Uterus (tissue), 4 donors: ENCODE measurements at places on chromosomes 2 and 18.

DNA sequence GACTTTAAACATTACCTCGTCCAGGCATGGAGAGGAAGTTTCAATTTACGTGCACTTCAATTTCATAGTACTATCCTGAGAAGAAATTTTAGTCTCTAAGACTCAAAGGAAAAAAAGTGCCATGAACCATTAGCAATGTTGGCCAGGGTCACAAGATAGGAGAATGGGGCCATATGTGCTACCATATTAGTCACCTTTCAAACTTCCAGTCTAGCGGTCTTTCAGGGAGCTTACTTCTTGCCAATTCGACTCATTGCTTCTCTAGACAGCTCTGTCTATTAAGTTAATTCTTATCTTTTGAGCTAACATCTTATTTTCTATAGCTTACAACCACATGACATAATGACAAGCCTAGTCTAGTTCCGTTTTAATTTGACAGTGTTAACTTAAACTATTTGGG, 129.1 kb downstream of the ANKRD44 start:
- no peak for DNase-seq

GRCh38 chr2:218291318-218292047, 820 bp downstream of the TMBIM1 start:
- no peak for DNase-seq

DNA sequence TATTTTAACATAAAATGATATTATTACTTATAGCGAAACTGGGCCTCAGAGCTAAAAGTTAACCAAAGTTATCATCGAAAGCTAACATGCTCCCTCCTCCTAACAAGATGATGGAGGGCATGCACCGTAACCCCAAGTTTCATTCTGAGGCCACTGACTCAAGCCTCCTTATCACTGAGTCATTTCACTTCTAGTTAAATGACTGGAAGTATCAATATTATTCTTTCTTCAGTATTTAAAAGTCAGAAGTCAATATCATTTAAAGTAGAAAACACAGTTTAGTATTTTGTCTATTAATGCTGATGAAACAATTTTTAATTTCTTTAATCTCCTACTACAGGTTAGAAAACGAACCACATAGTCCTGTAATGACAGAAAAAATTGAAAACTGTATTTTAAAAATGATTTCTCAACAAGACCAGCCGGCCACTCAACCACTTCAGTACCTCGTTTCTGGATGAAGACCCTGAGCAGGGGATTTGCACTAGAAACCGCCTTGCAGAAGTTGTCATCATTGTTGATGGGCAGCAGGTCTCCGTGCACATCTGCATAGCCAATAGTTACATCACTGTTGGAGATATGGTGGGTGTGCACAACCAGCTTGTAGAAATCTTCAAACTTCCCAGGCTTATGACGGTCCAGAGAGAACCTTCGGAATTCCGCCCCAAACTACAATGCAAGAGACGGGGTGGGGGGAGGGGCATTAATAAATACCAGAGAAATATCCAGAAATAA, 44.9 kb downstream of the PARD6G start:
- no peak for DNase-seq

GRCh38 chr2:182822733-182823132, 43.7 kb downstream of the FRZB start:
- no peak for DNase-seq

DNA sequence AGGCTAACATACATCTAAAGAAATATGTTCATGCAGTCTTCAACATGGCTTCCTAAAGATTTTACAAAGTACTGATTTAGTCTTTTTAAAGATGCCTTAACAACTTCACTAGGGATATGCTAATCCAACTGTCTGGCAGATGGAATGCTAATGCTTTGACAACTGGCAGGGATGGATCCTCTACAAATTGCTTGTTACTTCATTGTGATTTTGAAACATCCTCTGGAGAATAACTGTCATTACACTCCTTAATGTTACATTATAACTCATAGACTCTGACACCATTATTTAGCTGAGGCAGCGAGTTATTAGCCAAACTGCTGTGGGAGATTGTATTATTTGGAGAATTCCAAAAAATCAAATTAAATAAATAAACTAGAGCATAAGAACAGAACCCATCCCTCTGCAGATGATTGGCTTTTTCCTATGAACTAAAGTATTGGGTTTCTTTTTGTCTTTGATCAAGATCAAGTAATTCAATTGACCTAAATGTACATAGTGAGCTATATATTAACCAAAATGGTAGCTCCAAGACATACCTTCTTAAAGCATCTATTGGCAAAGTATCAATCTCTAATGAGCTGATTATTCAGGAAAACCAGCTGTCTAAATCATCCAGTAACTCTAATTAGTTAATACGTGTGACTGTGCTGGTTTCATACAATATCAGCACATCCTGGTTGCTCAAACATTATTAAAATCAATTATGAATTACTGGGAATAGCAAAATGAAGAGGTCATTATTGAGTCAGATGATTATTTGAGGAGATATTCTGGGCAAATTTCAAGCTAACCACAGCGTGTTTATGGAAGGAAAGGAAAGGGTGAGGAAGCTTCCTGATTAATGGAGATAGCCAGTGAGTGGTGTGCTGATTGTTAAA, 321.3 kb upstream of the TFPI start:
- DNase-seq: no peak

DNA sequence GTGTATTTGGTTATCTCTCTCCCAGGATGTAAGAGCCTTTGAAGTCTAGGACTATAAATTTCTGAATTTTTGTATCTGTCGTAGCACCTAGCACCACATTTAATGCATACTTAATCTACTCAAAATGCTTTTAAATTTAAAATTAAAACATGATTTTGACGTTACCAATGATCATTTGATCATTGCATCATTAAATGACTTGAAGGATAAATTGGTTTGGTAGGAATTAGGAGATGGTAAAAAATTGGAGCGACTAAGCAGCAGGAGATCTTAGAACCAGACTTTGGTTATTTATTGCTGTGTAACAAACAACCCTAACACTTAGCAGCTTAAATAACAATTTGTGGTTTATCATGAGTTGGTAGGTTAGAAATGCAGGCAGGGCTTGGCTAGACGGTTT, 84.9 kb downstream of the MYO3B start:
- DNase-seq: no peak

GRCh38 chr2:16640001-16640700, 25.5 kb downstream of the CYRIA start:
- no peak for DNase-seq

GRCh38 chr18:34514238-34514637, 195.9 kb upstream of the DTNA start:
- DNase-seq: no peak

DNA sequence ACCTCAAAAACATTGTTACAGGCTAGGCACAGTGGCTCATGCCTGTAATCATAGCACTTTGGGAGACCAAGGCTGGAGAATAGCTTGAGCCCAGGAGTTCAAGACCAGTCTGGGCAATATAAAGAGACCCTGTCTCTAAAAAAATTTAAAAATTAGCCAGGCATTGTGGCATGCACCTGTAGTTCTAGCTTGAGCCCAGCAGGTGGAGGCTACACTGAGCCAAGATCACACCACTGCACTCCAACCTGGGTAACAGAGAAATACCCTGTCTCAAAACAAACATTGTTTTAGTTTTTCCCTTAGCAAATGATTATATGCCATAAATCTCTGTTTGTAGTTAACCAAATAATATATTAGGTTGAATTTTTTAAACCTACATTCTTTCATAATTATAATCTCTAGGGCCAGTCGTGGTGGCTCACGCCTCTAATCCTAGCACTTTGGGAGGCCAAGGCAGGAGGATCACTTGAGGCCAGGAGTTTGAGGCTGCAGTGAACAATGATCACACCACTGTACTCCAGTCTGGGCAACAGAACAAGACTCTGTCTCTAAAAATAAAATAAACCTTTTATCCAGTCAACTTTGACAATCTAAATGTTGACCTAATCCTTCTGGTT, 13.3 kb upstream of the CYP20A1 start:
- DNase-seq: no peak

- DNase-seq: no peak
Observed at GRCh38 chr2:16204886-16205620, 264.7 kb downstream of the MYCN start.

- no peak for DNase-seq
Observed at GRCh38 chr2:98036349-98037000, 40.7 kb upstream of the TMEM131 start.

GRCh38 chr18:55856229-55856628, 268.2 kb upstream of the TCF4 start:
- no peak for DNase-seq

DNA sequence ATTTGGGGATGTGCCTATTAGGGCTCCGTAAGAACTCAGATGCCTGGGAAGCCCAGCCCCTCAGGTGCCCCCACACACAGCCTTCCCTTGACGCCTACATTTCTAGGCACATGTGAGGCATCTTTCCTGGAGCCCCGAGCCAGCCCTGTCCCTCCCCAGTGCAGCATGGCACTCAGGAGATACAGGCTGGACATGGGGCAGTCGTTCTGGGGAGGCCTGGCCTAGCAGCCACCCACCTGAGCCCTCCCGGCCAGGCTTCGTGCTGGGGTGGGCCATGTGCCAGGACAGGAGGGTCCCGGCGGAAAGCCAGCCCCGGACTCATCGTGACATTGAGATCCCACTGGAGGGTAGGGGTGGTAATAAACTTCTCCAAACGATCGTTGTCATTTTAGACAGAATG, 15.2 kb downstream of the BOK start:
- DNase-seq: no peak

DNA sequence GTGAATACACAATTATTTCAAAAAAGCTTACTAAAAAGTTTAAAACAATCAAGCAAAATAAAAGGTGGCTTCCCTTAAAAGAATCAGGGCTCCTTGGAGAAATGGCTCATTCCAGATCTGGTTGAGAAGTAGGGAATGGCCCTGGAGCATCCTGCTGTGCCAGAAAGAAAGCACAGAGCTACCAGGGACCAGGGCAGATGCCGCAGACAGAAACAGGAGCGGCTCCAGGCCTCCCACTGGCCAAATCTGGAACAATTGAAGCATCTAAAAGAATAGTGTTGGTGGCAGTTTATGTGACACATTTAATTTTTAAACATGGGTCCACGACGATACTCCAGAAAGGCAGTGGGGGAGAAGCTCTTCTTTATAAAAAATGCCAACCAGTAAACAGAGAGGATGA, 75.5 kb downstream of the GBX2 start:
- DNase-seq: no peak

DNA sequence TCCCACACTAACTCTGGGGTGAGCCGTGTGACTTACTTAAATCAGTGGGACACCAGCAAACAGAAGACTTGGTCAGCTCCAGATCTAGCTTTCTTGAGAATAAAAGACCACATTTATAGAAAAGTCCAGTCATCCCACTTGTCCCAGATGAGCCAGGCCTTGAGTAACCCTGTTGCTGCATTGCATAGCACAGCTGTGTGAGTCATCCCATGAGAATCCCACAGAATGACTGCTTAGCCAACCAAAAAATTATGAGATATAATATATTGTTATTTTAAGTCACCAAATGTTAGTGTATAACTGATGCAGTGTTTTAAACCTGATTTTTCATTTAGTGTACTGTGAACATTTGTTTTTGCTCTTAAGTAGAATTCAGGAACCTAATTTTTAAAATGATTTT, 94.2 kb upstream of the FSHR start:
- DNase-seq: no peak

DNA sequence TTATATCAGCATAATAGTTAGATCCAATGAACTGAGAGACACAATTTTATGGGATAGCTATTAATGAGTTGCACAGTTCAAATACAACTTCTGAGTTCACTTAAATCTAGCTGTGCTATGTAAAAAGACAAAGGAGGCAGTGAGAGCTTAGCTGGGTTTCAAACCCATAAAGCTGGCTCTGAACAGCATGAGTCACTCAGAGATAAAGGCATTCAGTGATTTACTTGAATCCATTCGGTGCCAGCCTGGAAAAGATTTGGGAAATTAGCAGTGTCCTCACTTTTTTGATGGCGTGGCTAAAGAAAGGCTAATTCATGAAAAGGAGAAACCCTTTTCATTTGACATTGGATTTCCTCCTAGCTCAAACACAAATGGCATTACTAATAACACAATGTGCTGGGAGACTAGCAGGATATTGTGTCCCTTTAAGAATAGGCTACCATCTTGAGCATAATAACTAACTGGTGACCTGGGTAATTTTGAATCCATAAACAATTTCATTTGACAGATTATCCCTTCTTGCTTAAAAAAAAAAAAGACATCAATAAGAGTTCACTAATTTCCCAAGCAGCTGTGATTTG, 98.4 kb upstream of the NEUROD1 start:
- no peak for DNase-seq

DNA sequence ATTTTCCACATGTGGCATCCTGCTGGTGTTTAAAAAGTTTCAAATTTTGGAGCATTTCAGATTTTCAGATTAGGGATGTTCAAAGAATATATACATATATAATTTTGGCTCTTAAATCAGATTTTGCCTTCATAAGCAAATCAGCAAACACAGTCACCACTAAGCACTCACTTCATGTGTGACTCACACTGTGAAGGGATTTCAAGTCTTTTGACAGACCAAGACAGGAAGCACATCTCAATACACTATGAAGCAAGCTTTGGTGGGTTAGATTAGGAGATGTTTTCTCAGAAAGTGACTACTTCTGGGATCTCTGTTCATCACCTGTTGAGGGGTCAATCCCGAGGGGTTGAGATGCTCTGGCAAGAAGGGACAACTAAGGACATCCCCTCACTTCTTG, 227.8 kb upstream of the RBBP8 start:
- no peak for DNase-seq

GRCh38 chr2:50591642-50592041, 440.3 kb downstream of the NRXN1 start:
- DNase-seq: peak; percentile 19

DNA sequence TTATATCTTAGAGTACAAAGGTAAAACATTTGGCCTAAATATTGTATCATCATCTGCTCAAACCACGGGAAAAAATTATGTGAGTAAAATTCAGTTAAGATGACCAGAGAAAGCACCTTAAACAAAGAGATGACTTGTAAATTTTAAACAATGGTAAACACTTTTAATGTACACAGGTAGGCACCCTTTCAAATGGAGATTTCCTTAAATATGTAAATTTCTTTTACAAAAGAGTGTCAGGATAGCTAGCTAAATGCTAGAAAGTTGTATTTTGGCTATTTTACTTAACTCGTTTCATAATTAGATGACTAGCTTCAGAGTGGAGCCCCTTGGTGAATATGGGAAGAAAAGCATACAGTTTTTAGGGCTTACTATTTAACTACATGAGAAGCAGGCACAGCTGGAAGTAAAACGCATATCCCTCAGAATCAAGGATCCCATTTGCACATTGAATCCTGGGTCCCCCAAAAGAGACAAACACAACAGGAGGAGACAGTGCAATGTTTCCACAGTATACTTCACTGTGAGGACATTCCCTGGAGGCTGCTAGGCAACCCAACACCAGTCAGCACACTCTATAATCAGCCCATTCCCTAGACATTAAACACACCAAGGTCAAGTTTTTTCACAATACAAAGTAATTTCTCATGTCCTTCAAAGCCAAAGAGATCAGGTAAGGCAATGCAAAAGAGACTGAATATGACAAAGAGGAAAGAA, 1154.4 kb downstream of the DPP10 start:
- DNase-seq: no peak

- DNase-seq: peak; percentile 49
Observed at GRCh38 chr2:100427627-100428258, 10.3 kb upstream of the CHST10 start.

GRCh38 chr2:64108666-64109241, 35.5 kb downstream of the PELI1 start:
- no peak for DNase-seq
